ENCODE measurements at places on chromosomes 7 and 10. TPM values are rescaled to one million over a fixed set of nuclear protein-coding genes. Genes with fewer than 3 reads are reported as not detected.

- DNase-seq: no peak
Observed at GRCh38 chr7:72023926-72024325, 388.2 kb downstream of the CALN1 start.

GRCh38 chr10:43606323-43607198 lies at the start of gene ZNF485:
Gene ZNF485, plus strand, starts transcription at chr10:43606438. Its CDS starts 613 bp downstream, at chr10:43607051.
- DNase-seq: peak; percentile 87

DNA sequence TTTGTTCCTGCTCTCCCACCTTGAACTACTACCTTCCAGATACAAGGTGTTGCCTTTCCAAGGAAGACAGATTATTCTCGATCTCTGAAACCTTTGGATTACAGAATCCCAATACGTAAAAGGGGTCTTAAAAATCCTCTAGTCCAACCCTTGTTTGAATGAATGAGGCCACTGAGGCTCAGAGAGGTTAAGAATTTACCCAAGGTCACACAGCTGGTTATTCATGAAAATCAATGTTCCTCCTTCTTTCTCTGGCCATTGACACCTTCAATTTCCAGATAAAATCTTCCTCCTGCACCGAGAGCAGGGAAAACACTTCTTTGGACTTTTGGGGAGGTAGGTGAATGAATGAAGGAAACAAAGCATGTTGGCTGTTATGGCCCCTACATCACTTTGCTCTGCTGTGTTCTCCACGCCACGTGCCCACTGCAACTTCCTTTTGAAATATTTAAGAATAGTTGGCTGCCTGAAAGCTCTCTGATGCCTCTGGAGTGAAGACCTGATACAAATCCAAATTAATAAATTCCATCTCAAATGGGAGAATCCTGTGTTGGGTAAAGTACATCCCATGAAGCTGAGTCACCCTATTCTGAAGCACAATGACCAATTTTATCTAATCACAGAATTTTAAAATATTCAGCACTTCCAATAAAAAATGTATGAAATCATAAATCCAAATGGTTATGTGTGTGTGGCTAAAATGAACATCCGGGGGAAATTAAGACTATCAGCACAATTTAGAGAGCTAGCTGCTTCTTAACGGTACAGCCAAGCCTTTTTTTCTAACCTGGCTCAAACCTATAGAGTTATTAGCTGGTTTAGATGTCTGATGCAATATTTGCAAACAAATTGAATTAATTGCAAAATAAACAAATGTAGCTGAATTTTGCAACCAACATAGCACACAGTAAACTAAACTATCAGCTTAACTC lies 7.3 kb downstream of the SVIL start:
- no peak for DNase-seq

EBLN1 gene
- not detected for polyA plus RNA-seq

C10orf71 gene
- 24.7 TPM for polyA plus RNA-seq

All from psoas muscle (tissue), 8 donors.